ENCODE measurements at places on chromosomes 13 and 19. TPM values are rescaled to one million over a fixed set of nuclear protein-coding genes. Genes with fewer than 3 reads are reported as not detected.

DNA sequence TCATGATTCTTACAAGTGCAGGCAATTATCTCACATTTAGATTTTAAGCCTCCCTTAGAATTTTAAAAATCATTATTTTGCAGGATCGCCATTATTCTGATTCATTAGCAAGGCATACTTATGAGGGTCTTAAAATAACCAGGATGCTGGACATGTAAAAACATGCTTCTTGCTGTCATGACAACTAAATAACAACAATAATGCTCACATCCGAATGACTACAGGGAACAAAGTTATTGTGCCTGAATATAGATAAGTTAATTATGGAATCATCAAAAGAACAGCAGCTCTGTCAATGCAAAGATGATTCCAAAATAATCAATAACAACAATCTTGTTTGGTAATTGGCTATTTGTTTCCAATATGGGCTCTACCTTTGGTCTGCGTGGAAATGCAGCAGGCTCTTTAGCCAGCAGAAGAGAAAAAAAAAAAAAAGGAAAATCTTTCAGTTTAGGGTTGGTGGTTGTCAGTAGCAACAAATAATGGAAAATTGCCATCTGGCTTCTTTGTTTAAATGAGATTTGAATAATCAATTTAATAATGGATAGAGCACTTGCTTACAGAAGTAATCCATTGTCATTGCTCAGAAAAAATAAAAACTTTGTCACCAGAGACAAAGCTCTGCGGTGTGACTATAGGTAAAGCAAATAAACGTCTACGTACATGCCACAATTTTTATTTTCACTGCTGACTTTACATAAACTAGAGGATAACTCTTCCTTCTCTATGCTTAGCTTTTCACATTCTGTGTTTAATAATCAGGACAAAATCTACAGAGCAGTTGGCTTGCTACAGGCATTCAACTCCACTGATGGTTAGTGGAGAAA lies 468.9 kb upstream of the TSHZ3 start:
- DNase-seq: no peak

DNA sequence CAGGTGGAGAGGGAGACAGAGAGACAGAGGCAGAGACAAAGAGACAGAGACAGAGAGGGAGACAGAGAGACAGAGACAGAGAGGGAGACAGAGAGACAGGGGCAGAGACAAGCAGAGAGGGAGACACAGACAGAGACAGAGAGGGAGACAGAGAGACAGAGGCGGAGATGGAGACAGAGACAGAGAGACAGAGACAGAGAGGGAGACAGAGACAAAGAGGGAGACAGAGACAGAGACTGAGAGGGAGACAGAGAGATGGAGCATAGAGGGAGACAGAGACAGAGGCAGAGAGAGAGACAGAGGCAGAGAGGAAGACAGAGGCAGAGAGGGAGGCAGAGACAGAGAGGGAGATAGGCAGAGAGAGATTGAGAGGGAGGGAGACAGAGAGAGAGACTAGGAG lies 29.3 kb downstream of the SBNO2 start:
- no peak for DNase-seq

GRCh38 chr13:59157181-59157580 lies 1006.5 kb downstream of the DIAPH3 start:
- no peak for DNase-seq

DNA sequence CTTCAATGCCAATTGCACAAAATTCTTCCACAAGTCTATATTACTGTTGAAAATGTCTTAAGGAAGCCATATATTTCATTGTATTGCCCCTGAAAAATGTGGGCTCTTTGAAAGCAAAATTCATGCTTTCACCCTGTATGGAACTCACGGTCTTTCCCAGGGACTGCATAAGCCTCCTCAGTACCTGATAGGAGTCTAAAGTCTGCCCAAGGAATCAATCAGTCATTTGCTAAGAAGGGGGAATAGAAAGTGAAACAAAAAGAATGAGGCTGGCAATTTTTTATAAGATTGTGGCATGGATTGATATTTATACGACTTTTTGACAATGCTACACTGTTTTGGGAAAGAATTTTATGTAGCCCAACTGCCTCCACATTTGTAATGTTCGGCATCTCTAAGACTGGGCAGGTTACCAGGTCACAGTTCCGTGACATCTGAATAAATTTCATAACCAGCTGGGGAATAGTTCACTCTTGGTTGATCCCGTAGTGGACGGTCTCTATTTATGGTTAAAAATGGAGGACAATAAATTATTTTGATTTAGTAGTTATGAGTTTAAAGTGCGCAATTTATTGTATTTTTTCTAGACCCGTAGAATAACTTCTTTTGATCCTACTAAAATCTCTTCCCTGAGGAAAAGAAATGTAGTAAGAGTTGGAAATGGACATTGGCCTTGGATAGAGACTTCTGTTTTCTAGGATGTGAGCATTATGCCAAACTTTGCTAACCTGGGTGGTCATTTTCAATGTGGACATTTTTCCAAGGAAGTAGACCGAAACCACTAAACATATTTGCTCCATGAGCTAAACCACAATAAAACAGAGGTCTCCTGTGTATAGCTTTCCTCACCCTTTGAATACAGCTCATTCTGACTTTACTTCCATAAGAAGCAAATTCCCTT lies 1585.4 kb downstream of the EFNB2 start:
- no peak for DNase-seq

DNA sequence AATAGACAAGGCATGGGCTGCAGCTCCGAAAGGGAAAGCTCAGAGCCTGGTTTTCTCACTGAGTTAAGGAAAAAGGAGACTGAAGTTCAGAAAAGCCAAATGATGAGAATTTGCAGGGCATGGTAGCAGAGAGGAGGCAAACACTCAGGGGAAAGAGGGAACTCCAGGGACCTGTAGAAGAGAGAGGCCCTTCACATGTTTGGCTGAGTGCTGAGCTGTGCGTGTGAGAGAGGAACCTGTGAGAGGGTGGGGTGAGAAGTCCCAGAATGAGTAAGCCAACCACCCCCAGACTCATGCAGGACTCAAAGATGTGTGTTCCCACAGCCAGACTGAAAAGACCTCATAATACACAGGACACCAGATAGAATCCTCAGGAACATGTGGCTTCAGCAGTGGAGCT lies 2.8 kb upstream of the CRYL1 start:
- no peak for DNase-seq

- DNase-seq: no peak
Observed at GRCh38 chr19:48466561-48467325, 2.4 kb upstream of the CYTH2 start.

- DNase-seq: no peak
Observed at GRCh38 chr19:4376991-4377781, 23.2 kb downstream of the SH3GL1 start.

DNA sequence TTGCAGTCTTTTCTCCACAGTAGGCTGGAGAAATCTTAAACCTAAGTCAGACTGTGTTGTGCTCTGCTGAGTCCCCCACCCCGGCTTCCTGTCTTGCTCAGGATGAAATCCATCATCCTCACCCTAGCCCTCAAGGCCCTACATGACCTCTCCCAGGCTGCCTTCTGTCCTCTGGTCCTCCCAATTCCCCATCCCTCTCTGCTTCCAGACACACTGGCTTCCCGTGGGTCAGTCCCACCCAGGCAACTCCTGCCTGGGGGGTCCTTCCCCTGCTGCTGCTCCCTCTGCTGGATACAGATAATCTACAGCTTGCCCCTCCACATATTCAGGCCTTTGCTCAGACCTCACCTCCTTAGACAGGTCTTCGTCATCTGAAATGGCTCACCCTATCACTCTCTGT lies 18.4 kb upstream of the CBY2 start:
- DNase-seq: no peak

NPAS1 gene
- 0.43 TPM for total RNA-seq

RETN gene
- total RNA-seq: 4.8 TPM

LRRC8E gene
- not detected for total RNA-seq

ZGLP1 gene
- 5.0 TPM for total RNA-seq

GPC5 gene
- total RNA-seq: 0.14 TPM

Data from activated naive CD8-positive, alpha-beta T cell treated with anti-CD3 and anti-CD28 coated beads, Interleukin-2, amount 10 ng/mL, durations not matched to agents 7 days and 5 days (primary cell).